ENCODE measurements at places on chromosomes 5 and 9.

GRCh38 chr9:137860361-137860760 lies 17.2 kb upstream of the CACNA1B start:
- no peak for DNase-seq

- no peak for DNase-seq
Measured at GRCh38 chr9:13555516-13555915, 276.0 kb upstream of the MPDZ start.

DNA sequence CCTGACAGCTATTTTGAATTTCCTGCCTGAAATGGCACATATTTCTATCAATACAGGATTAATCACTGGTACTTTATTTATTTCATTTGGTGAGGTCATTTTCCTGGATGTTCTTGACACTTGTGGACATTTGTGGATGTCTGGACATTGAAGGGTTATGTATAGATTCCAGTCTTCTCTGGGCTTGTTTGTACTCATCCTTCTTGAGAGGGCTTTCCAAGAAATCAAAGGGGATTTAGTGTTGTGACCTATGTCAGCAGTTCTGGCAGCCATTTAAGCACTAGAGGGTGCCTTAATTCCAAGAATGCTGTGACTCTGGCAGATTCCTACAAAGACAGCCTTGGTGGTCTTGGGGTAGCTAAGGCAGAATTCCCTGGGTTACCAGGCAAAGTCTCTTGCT lies 259.7 kb downstream of the CSNK1G3 start:
- no peak for DNase-seq

DNA sequence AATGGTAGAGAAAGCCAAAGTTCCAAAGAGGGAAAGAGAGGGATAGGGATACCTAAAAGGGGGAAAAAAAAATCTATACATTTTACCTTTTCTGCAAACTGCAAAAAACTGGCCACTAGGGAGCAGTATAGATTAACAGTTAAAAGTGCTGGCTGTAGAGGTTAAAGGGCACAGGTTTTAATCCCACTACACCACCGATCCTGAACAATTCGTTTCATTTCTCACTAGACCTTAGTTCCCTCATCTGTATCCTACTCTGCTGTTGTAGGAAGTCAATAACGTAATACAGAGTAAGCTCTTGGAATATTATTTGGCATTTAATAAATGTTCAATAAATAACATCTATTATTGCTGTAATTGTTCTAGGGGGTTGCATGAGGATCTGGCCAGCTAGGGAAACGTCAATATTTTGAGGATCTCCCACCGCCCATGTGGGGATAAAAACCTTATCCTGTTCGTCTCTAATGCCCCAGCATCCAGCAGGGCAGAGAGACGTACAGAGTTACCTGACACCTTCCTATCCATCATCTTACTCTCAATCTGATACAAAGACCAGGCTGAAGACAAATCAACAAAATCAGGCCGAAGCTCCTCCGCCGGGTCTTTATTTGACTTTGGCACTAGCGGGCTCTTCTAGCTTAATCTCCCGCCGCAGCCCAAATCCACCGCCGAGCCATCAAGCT lies 757 bp downstream of the CDC26 start:
- peak; percentile 39 for DNase-seq

- DNase-seq = no peak
Measured at GRCh38 chr5:146588331-146589027, 72.5 kb upstream of the GPR151 start.

GRCh38 chr9:73081979-73082657 lies 69.5 kb upstream of the ANXA1 start:
- DNase-seq = peak; percentile 6

DNA sequence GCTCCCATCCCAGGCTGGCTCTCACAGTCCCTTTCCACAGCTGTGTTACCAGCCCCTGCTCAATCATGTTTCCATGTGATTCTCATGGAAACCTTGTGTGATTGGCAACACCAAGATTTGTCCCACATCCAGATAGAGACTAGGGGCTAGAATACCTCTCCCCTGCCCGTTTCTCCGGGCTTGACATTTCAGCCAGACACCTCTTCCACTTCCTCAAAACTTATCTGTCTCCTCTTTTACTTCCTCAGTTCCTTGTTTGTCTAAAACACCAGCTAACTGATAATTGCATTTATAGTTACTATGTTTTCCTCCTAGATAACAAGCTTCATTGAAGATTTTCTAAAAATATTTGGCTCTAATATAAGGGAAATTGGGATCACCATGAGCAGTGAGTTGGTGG lies 16.6 kb upstream of the KCNMB1 start:
- DNase-seq = no peak

- DNase-seq = no peak
Measured at GRCh38 chr9:86406366-86406765, 52.2 kb upstream of the TUT7 start.

GRCh38 chr9:71853084-71853483 lies 57.9 kb downstream of the ABHD17B start:
- DNase-seq = no peak

DNA sequence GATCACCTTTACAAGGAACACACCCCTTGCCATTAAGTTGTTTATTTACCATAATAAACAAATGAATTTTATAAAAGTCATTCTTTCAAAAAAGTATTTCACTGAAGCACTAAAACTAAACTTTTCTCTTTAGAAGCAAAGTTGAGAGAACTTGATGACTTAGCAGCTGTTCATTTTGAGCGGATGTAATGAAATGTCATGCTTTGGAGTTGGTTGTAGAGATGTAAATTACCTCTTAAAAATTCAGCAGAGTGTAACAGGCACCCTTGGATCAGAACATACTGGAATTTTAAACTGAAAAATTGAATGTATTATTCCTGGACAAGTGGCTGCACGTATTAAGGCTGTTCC lies 617.2 kb downstream of the PDE4D start:
- DNase-seq = no peak

DNA sequence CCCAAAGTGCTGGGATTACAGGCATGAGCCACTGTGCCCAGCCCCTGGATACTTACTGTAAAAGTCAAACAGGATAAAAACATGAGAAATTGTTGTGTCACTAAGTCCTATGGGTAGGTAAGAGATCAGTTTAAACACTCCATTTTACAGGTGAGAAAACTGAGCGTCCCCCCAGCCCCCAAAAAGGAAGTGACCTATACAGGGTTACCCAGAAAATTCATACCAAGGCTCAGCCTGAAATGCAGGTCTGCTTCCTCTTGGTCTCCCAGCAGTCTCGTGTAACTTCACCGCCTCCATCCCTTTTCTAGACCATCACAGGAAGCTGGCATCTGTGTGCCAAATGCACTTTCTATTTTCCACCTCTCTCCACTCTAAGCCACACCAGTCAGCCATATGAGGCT lies 57.2 kb downstream of the TMOD1 start:
- DNase-seq = no peak

DNA sequence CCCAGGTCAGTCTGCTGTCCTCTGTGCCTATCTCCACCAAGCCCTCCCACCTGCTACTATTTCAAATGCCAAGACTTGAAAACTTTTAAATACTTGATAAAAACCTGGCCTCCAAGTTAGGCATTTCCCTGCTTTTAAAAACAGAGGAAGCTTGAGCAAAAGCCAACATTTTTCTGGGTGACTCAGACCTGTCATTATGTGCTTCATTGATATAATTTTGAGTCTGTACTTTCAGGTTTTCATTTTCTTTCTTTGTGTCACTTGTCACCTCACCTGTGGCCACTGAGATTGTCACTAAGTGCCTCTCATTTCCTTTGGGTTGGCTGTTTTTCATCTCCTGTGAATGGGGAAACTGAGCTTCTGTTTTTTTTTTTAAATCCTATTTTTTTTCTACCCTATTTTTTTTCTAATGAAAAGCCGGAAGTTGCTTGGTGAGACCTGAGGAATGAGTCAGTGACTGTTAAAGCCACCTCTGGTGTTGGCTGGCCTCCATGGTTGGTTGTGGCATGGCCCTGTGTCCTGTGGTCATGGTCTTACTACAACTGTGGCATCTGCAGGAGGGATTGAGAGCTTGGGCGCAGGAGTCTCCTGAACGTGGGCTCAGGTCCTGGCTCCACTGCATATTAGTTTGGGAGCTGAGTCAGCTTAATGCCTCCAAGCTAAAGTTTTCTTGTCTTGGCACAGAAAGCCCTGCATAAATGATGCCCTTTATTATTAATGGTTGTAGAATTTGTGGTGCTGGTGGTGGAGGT lies 56.7 kb downstream of the ARHGAP26 start:
- DNase-seq = no peak

DNA sequence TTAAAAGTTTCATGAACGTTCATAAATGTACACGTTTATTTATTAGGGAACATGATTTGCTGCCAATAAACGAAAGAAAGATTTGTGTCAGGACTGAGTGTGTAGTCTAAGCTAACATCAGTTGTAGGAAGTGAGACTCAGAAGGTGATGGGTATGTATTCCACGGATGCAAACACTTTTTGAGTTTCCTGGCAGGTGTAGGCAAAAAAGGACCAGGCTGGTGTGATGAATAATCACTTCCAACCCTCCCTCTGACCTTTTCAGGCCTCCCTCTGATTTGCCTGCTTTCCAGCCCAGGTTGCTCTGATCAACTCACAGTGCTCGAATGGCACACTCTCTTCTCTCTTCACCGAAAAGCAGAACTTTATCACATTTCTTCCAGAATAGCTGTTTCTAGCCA lies 51.8 kb downstream of the BASP1 start:
- no peak for DNase-seq

DNA sequence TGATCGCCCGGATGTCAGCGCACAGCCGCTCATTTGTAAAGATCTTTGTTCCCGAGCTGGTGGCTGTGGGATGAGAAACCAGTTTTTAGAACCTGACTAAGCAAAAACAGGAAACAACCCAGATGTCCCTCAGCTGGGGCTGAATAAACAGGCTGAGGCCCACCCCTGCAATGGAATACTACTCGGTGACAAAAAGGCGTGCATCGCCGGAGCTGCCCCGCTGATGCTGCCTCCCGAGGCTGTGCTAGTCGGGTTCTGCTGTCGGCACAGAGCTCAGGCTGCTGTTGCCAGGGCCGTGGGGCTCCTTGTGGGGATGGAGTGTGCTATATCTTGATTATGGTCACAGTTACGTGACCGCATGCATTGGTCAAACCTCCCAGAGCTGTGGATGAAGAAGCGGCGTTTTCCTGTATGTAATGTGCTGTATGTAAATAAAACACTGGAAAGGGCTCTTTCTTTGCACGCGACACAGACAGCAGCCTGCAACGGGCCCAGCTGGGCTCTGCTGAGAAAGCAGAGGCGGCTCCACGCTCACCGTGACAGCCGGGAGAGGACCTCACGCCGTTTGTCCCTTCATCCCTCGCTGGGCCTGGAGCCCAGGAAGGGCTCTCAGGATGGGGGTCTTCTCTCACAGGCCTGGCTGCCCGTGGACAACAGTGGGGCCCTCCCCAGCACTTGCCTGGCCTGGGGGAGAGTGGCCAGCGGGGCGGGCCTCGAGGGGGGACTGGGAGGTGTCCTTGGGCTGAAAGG lies 51.5 kb upstream of the RNU6ATAC start:
- no peak for DNase-seq

GRCh38 chr5:93349613-93350012 lies 231.4 kb downstream of the NR2F1-AS1 start:
- DNase-seq = no peak

- DNase-seq = no peak
Measured at GRCh38 chr9:36163049-36163785, 6.0 kb upstream of the CCIN start.

DNA sequence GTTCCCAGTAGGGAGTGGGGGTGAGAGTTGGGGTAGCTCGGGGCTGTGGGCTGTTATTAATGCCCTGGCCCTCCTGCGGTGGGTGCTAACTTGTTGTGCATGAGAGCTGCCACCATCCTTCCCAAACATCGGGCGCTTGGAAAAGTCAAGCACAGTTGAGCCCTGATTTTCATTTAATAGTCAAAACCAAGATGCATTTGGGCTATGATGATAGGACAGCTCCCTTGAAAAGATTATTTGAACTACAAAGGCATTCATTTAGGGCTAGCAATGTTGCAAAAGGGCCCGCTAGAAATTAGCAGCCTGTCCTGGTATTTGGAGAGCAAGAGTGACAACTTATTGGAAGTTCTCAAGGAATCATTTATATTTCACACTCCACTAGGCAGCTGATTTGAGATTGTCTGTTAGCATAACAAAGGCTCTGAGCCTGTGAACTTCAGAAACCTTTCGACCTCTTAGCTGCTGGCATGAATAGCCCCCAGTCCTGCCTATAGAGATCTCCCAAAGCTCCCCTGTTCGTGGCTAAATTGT lies 128.2 kb upstream of the TMEM161B start:
- DNase-seq = no peak

GRCh38 chr5:139389701-139390638 lies at the start of gene MZB1:
Gene MZB1 (minus strand): TSS chr5:139389913. CDS start chr5:139389856, 57 bp downstream.
- DNase-seq = no peak

GRCh38 chr5:37831821-37832534 lies 7.9 kb downstream of the GDNF start:
- no peak for DNase-seq

DNA sequence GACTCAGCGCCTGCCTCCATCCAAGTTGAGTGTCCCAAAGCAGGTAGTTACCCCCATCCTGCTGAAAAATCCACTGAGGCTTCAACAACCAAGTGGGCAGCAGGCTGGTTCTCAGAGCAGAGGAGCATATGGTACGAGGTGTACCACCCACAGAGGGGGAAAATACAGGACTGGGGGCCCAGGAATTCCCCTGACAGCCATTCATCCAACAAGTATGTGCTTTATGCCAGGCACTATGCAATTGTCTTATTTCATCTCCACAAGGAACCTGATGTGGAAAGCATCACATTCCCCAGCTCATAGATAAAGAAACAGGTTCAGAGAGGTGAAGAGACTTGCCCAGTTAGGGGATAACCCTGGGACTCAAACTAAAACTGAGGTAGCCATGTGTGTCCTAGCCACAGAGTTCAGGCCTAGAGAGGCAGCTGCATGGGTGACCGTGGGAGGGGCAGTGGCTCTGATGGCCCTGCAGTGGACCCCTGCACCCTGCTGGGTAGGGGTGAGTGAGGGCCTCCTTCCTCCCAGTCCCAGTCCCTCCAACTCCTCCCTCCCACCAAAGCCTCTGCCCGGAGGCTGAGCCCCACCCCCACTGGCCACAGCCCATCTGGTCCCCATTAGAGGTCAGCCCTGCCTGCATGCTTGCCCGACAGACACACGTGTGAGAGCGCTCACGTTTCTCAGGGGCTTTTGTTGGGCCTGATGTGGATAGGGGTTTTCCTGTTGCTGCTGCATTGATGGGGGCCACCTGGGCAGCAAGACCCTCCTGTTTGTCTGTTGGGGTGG lies 11.5 kb downstream of the PDLIM4 start:
- no peak for DNase-seq

GRCh38 chr5:159224471-159224870 lies 15.1 kb upstream of the RNF145 start:
- no peak for DNase-seq

GRCh38 chr5:132294728-132295504 lies 722 bp downstream of the SLC22A4 start:
- DNase-seq = no peak

- DNase-seq = no peak
Measured at GRCh38 chr9:137411645-137412380, 11.1 kb downstream of the EXD3 start.

DNA sequence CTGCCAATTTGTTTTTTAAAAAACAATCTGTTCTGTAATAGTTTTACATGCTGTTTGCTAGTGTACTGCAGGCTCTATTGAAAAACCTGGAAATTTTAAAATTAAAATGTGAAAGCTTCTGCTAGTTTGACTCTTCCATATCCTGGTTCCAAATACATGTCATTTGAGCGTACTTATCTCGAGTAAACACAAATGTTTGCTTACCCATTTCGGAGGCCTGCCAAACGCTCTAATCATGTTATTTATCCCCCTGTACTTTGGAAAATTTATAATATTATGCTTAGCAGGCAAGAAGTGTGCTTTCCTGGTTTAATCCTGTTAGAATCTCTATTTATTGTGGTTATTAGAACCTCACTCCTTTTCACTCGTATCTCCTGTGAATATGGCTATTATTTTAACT lies 476.8 kb upstream of the CYLC2 start:
- peak; percentile 65 for DNase-seq

GRCh38 chr5:36099748-36100147 lies 33.1 kb upstream of the UGT3A2 start:
- DNase-seq = no peak

All from NCI-H1092 (cell line).